ENCODE measurements at places on chromosomes 7 and 10. TPM values are rescaled to one million over a fixed set of nuclear protein-coding genes. Genes with fewer than 3 reads are reported as not detected.

DNA sequence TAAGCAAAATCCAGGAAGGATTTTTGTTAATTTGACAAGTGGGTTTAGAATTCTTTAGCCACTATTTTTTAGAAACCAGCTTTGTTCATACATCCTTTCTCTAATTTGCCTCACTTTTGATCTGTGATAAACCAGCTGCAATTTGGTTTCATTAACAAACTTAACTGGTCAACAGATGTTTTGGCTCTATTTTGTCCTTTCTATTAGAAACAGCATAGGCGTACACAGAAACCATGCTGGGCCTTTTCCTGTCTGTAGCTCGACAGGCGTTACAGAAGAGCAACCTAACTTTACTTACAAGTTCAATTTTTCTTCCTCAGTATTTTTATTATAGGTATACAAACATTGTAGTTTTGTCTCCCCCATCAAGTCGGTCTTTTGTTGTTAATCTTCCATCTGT lies 28.2 kb downstream of the KAT6B start:
- no peak overlapping the region for H3K27ac ChIP-seq
- no peaks in the 10 kb centered on the region for H3K36me3 ChIP-seq
- H3K4me3 ChIP-seq, result no peak overlapping the region
- H3K27me3 ChIP-seq, result no peaks in the 10 kb centered on the region
- DNase-seq, result no peak

GRCh38 chr10:101695404-101695890 lies 477 bp upstream of the FBXW4 start:
- H3K27ac ChIP-seq, result peak overlapping the region; percentile 98
- no peak for DNase-seq
- H3K4me3 ChIP-seq, result peak overlapping the region; percentile 91
- H3K4me1 ChIP-seq, result peaks cover 9% of the 10 kb centered on the region
- H3K27me3 ChIP-seq, result no peaks in the 10 kb centered on the region

DNA sequence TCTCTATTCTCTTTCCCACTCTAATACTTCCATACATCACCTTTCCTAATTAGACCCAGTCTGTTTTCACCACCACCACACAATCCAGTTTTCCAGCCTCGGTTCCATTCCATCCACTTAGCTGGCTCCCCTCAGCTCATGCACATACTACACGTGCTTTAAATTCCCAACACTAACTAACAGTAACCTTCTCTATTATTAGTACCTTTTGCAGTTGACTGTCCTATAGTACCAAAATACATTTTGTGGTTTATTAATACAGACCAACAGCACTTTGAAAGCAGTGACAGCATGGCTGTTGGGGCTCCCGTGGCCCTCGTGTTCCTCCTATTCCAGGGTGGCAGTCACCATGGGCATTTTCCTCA lies 64.9 kb downstream of the LARP4B start:
- H3K4me3 ChIP-seq, result no peak overlapping the region
- H3K27ac ChIP-seq, result no peak overlapping the region
- H3K4me1 ChIP-seq, result no peaks in the 10 kb centered on the region
- H3K27me3 ChIP-seq, result no peaks in the 10 kb centered on the region
- no peak for DNase-seq
- no peaks in the 10 kb centered on the region for H3K36me3 ChIP-seq

DNA sequence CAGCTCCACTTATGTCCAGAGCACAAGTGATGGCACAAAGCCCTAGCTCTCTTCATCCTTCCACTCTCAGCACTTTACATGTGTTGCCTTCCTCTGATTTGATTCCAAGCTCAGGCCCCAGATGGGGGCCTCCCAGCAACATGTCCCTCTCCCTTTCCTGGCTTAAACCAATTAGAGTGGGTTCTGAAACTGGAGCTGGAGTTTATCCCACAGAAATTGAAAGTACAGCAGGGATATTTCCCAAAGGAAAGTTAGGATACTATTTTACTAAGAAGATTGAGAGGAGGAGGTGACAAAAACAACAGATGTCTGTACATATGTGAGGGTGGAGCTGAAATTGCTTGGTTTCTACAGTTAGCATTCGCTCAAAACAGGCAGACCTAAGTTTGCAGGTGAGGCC lies 724.6 kb downstream of the AUTS2 start:
- H3K4me3 ChIP-seq, result no peak overlapping the region
- DNase-seq, result no peak
- no peaks in the 10 kb centered on the region for H3K27me3 ChIP-seq
- no peaks in the 10 kb centered on the region for H3K4me1 ChIP-seq
- no peak overlapping the region for H3K27ac ChIP-seq

DNA sequence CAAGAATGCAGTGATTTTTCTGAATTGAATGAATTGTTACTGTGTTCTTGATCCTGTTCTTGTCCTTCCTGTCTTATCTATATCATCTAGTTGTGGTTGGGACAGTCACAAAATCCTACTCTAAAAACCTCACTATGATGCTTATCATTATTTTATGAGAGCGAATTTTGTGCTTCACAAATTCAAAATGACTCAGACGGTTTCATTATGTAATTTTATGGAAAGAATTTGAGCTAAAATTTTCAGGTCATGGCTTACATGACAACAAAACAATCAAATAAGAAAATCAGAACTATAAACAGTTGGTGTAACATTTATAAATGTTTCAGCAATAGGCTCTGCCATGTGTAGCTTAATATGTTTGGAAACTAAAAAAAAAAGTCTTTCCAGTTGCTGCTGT lies 6.9 kb downstream of the PRKAR2B start:
- H3K4me3 ChIP-seq, result no peak overlapping the region
- DNase-seq, result no peak
- no peaks in the 10 kb centered on the region for H3K27me3 ChIP-seq
- no peaks in the 10 kb centered on the region for H3K4me1 ChIP-seq

DNA sequence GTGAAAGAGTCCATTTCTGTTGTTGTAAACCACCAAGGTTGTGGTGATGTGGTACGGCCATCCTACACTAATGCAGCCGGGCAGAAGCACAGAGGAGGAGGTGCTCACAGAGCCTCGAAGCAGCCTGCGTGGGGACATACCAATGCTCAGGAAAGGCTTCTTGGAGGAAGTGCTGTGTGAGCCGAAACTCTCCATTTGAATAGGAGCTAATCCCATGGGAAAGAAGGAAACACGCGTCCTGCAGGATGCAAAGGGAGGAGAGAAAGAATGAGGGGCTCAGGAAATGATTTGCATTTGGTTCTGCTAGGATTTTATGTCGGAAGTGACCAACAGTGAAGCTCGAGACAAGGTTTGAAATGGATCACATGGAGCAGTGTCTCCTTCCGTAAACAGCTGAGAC lies 477.9 kb upstream of the ANKRD30A start:
- no peak overlapping the region for H3K4me3 ChIP-seq
- no peak for DNase-seq
- no peak overlapping the region for H3K27ac ChIP-seq
- no peaks in the 10 kb centered on the region for H3K36me3 ChIP-seq

GRCh38 chr7:103149808-103150180 lies 895 bp upstream of the NAPEPLD start:
- H3K27me3 ChIP-seq, result no peaks in the 10 kb centered on the region
- DNase-seq, result no peak
- no peaks in the 10 kb centered on the region for H3K4me1 ChIP-seq
- peak overlapping the region; percentile 95 for H3K27ac ChIP-seq
- H3K36me3 ChIP-seq, result no peaks in the 10 kb centered on the region

- H3K27me3 ChIP-seq, result no peaks in the 10 kb centered on the region
- DNase-seq, result no peak
- no peak overlapping the region for H3K27ac ChIP-seq
Observed at GRCh38 chr7:125654076-125654475, 724.5 kb upstream of the POT1 start.

The PDLIM1 gene
- total RNA-seq, result 14.0 TPM

The LRRC17 gene
- 2.0 TPM for total RNA-seq

The RAB19 gene
- not detected for total RNA-seq

The POLR3A gene
- 10.0 TPM for total RNA-seq

The SH2B2 gene
- 13.8 TPM for total RNA-seq
